Vagina (tissue), 2 donors: ENCODE measurements at places on chromosomes 11 and 22. TPM values are rescaled to one million over a fixed set of nuclear protein-coding genes. Genes with fewer than 3 reads are reported as not detected.

The DDIAS gene
- total RNA-seq: 1.5 TPM

The CCDC73 gene
- not detected for total RNA-seq

The RAG1 gene
- 0.25 TPM for total RNA-seq

The FGF3 gene
- total RNA-seq: not detected

The PDGFB gene
- total RNA-seq: 4.7 TPM

The GAL gene
- total RNA-seq: 15.7 TPM

The MYBPC3 gene
- total RNA-seq: not detected

The ANGPTL5 gene
- not detected for total RNA-seq

The TBX10 gene
- not detected for total RNA-seq

GRCh38 chr11:16784666-16785065, 46.2 kb downstream of the C11orf58 start:
- no peak for DNase-seq

DNA sequence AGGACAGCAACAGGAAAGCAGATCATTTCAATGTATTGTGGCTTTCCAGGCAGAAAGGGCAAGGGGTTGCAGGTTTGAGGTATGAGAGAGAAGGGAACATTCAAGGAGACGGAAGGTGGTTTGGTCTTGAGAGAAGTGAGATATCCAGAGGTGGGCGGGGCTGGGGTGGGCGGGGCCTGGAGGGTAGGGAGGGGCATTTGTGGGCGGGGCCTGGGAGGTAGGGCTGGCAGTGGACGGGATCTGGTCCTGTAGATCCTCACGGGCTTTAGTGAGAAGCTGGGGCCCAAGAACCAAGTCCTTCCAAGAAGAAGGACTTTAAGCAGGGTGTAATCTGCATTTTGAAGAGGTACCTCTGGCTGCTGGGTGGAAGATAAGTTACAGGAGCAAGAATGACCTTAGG, 199.2 kb downstream of the MN1 start:
- DNase-seq: no peak

- no peak for DNase-seq
Measured at GRCh38 chr11:119338318-119338890, 2.3 kb downstream of the C1QTNF5 start.

- DNase-seq: no peak
Measured at GRCh38 chr11:122813176-122813893, 25.0 kb upstream of the CRTAM start.

GRCh38 chr11:47264521-47264920, 5.4 kb upstream of the MADD start:
- no peak for DNase-seq

GRCh38 chr11:76626921-76627401, 43.6 kb downstream of the LRRC32 start:
- DNase-seq: peak; percentile 84

DNA sequence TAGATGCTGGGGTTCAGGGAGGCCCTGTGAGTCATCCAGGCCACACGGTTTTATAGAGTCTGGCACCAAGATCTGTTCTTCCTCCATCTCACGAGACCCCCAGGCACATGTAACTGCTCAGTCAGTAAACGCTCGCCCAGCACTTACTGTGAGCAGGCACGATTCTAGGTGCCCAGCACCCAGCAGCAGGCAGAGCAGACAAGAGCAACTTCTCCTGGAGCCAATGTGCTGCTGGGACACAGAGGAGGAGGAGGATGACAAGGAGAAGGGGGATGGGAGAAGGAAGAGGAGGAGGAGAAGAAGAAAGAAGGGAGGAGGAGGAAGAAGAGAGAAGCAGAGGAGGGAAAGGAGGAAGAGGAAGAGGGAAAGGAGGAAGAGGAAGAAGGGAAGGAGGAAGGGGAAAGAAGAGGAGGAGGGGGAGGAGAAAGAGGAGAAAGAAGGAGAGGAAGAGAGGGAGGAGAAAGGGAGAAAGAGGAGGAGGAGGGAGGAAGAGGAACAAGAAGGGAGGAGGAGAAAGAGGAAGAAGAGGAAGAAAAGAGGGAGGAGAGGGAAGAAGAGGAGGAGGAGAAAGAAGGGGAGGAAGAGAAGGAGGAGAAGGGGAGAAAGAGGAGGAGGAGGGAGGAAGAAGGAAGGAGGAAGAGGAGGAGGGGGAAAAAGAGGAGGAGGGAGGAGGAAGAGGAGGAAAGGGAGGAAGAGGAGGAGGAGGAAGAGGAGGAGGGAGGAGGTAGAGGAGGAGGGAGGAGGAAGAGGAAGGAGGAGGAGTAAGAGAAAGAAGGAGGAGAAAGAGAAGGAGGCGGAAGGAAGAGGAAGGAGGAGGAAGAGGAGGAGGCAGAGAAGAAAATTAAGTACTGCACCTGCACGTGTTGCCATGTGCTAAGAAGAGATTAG, 77.6 kb upstream of the RTL6 start:
- DNase-seq: no peak

DNA sequence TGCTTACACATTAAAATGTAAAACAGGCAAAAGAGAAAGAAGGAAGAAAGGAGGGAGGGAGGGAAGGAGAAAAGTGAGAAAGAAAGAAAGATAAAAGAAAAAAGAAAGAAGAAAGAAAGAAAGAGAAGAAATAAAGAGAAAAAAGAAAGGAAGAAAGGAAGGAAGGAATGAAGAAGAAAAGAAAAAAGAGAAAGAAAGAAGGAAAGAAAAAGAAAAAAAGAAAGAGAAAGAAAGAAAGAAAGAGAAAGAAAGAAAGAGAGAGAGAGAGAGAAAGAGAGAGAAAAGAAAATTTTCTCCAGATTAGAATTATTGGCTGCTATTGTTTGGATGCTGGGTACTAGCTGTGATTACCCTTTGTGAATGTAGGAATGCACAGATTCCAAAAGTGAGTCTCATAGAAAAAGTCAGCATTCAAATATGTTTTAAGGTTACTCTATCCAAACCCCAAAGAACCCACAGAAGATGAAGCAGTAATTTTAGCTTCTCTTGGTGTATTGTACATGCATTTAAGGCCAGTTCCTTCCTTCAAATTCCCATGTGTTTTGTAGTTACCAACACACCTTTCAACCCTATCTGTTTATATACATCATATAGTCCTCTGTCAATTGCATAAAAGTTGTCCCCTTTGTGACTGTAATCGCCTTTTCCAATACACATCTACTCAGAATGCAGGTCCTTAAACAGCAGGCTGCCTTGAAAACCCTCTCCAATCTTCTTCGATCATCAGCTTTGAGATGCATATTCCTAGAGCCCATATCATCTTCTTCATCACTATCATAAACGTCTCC, 789 bp upstream of the FAM111A start:
- no peak for DNase-seq

DNA sequence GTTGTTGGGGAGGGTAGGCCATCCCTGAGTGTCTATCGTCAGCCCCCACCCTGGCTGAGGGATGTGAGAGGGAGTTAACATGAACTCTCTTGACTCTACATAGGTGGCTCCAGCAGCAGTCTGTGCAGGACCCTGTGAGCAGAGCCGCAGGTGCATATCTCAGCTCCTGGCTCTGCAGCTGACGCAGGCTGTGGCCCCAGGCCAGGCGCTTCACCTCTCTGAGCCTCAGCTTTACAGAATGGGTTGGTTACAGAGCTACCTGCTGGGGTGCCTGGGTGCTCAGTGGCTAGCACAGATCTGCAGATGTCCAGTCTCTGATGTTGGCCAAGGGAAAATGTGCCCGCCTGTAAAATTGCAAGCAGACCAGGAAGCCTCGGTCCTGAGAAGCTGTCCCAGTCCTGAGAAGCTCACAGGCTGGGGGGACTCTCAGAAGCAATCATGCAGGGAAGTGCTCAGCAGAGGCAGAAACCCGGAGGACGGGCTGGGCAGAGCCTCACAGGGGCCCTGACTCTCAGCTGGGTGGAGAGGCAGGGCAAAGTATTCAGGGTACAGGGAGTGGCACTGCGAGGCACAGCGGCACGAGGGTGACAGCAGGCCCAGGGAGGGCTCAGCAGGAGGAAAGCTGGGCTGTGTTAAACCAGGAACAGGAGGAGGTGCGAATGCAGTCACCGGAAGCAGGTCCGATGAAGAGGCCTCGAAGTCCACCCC, 15.9 kb upstream of the LRP5 start:
- DNase-seq: no peak

GRCh38 chr11:76820184-76820566, 37.0 kb downstream of the TSKU start:
- no peak for DNase-seq

DNA sequence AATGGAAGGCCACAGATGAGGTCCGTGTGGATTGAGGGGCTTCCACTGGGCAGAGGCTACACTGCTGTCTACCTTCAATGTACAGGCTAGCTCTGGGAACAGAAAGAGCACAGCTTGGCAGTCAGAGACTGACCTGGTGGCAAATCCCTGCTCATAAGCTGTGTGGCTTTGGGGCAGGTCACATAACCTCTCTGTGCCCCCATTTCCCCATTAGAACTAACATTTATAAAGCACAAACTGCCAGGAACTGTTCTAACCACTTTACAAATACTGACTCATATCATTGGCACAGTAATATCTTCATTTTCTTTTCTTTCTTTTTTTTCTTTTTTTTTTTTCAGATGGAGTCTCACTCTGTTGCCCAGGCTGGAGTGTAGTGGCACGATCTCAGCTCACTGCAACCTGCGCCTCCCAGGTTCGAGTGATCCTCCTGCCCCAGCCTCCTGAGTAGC, 3.1 kb downstream of the FOSL1 start:
- no peak for DNase-seq

GRCh38 chr11:1271927-1272326, 37.5 kb downstream of the TOLLIP start:
- DNase-seq: no peak

GRCh38 chr11:119447664-119448242, 24.8 kb upstream of the THY1 start:
- no peak for DNase-seq

DNA sequence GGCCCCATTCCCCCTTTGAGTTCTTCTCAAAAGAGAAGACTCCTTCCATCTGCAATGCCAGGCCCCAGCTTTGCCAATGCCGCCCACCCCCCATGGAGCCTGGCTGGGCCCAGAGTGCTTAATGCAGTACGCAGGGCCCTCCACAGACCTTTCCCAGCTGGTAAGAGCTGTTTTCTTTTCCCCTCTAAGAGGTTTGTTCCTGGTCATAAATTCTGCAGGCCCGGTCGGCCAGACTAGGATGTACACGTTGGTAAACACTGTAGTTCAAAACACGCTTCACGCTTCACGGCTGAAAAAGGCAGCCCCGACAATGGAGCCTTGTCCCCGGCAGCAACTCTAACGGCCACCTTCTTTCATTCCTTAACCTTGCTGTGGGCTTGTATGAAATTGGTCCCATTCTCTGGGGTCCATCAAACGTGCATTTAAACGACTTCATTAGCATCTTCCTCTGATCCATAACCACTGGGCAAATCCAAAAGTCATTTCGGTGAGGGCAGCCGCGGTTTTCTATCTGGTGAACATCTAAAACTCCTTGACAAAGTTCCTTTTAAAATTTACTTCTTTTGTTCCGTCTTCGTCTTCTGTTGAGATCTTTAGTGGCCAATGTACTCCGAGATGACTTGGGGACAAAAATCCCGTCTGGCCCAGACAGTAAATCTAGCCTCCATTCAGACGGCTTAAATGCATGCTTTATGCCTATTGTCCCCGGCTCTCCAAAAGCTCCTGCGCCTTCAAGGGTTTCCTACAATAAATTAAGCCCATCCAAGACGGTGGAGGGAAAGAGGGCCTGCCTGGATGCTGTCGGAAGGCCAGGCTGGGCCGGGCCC, 60.0 kb upstream of the MYEOV start:
- peak; percentile 79 for DNase-seq

DNA sequence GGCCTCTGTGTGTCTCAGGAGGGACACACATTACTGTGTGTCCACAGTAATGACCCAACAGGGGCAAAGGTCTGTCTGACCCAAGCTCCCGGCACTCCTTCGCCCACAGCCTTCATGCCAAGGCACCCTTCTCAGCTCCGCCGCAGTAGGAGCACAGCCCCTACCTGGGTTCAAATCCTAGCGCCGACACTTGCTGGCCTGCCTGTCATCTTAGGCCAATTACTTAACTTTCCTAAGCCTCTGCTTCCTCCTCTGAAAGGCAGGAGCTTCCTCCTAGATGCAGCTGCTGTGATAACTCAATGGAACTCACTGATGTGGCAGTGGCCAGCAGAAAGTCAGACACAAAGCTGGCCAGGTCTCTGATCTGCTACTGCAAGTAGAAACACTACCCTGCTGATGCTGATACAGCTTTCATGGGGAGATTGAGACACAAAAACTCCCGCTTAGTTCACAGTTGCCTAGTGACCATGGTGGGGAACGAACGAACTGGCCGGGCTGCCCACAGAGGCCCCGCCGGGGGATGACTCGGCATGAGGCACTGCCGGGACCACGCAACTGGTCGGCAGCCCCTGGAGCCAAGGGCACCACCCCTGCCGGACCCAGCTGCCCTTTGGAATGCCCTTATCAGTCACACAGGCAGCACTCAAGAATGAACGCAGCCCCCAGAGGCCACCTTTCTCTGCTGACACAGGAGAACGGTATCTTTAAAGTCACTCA, 8.1 kb downstream of the EHD1 start:
- DNase-seq: no peak

DNA sequence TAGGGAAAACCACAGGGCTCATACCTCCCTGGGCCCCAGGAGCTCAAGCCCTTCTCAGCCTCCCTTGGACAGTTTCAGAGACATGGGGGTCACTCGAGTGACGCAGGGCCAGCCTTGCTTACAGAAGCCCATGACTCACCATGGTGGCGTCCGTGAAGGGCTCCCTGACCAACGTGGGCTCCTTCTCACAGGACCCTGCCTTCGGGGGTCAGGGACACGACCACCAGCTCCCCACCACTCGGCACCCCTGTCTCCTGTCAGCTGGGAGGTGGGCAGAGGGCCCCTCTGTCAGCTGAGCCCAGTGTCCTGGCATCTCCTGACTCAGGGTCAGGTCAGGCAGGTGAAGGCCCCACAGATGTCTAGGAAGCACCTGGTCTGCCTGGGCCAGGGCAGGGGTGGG, 126.3 kb upstream of the ANO1 start:
- DNase-seq: no peak

- no peak for DNase-seq
Measured at GRCh38 chr22:40748388-40749355, 69.4 kb downstream of the MCHR1 start.

GRCh38 chr11:100808904-100809491, 121.9 kb downstream of the ARHGAP42 start:
- DNase-seq: no peak

DNA sequence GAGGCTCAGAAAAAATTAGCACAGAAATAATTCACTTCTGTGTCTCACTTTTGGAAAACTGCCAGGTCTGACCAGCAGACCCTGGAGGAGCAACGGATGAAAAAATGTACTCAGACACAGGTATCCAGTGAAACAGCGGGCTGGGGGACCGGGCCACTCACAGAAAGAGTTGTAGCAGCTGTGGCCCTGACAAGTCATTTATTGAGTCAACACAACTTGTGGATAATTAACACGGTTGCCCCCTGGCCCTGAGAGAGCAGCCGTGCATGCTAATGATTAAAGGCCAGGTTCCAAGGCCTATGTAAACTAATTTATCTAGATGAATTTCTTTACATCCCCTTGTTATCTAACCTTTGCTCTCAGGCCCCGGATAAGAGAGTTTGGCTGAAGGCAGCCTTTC, 131.3 kb downstream of the AASDHPPT start:
- DNase-seq: no peak

DNA sequence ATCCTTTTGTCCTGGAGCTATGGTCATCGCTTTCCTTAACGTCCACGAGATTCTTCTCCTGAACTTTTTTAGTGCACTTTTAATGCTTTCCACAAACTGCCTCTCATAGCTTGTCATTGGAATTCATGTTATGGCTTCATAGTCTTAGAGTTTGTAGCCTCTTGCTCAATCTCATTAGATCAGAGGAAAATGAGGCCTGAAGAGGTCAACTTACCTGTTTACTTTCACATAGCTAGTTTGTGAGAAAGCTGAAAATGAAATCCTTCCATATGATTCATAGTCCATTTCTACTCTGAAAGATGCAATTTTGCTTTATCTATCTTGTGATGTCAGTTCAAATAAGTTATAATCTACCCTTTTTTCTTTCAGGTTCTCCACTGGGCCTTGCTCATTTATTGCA, 1747.2 kb upstream of the RAG2 start:
- DNase-seq: no peak

- DNase-seq: no peak
Measured at GRCh38 chr11:134479206-134480135, 67.4 kb upstream of the B3GAT1 start.
